ENCODE measurements at places on chromosomes 2 and 18.

DNA sequence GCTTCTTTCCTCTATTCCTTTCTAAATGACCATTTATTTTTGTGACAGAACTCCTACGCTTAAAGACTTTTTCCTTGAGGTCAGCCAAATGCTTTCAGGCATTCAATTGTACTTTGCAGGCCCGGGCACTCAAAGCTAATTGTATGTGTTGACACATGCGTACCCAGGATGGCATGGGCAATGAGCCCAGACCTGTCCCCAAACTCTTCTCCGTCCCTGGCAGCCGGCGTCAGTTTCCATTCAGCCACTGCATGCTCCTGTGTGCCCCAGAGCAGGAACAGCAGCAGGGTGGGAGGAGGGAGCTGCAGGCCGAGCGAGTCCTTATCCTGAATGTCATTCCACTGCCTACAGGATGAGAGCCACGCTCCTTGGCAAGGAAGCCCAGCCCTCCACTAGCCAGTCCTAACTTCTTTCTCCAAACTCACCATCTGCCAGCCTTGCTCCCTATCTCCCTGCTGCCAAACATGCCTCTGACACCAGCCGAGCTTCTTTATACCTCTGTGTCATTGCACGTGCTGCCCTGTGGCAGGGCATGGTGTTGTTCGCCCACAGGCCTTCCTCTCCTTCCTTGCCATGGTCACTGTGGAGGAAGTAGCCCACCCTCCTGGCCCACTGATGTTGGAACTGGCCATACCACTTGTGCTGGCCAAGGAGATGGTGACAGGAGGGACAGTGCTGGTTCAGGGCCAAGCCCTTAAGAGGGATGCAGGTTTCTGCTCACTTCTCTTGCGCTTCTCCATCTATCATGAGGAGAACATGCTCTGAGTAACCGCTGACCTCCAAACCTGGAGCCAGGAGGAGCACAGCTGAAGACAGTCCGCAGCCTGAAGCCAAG is 116.9 kb upstream of the FHL2 start:
- DNase-seq = no peak

DNA sequence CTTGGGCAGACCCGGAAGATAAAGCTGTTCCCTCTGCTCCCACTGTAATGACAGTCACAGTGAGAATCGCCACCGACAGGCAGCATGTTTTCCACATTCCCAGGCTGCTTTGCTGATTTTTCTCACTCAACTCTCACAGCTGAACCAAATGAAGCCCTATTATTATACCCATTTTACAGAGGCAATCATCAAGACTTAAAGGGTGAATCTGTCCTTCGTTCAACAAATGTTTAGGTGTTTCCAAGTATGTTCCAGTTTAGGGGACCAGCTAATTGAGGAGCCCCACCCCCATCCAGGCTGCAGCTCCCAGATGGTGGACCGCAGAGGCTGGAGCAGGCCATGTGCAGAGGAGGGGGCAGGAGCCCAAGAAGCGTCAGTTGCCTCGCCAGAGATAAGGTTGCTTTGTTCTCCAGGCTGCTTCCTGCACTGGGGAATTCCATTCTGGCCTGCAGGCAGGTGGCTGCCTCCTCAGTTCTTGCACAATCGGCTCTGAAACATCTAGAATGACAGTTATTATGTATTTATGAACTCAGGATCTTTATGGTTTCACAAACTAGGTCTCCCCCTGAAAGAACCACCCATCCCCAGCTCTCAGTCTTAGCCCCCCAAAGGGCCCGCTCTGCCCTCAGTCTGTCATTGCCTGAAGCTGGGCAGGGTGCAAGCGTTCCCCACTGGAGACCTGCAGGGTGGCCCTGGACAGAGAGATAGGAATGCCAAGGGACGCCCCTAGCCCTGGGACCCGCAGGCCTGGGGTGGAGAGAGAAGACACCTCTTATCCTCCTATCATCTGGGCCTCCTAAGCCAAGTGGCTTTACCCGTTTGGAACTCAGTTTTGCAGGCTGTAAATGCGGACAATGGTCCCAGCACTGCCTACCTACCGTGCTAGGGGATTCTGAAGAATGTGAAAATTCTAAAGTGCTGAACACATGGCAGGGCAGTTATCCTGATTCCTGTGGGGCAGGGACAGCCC is 49.1 kb upstream of the MYCN start:
- no peak for DNase-seq

DNA sequence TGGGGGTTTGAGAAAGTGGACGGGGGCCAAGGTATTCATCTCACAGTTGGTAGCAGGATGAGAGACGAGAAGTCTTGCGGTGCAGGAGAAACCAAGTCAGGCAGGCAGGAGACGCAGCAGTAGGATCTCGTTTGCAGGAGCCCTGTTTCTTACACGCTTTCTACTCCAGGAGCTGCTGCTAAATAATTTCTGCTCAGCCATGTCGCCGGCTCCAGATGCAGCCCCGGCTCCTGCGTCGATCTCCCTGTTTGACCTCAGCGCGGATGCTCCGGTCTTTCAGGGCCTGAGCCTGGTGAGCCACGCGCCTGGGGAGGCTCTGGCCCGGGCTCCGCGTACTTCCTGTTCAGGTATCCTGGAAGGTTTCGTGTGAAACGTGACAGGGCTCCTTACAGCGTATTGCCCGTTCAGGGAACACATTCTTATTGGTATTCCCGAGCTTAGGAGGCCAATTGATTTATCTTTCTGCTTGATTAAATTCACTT is 494 bp downstream of the ANKZF1 start:
- DNase-seq = no peak

DNA sequence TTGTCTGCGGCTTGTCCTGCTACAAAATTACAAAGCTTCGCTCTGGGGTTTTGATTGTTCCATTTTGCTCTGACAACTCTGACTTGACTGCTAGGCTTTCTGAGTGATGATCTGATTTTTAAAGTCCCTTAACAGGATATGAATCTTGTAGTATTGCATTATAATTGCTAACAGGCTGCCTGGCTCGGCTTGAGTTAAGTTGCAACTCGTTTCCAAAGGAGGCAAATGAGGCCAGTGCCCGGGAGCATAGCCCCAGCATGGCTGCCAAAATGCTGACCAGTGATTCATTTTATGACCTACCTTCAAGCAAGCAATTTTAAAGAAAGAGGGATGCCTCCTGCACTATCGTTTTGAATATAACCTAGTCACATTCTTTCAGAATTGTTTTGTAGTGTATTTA is 135.4 kb downstream of the COL6A3 start:
- no peak for DNase-seq

GRCh38 chr2:119352357-119352756 is 14.3 kb downstream of the C2orf76 start:
- DNase-seq = no peak

DNA sequence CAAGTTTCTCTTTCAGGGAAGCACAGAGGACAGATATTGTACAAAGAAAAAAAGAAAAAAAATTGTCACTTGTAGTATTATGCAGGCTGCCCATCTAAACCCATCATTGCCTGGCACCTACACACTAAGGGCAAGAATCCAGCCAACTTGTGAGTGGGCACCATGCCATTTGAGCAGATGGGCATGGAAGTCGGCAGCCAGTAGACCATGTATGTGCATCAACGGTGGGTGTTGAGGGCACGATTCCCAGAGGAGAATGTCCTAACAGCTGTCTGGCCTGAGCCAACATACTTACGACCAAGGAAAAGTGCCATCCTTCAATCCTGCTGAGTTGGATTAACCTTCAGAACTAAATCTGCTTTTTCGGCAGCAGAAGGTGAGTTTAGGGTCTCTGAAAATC is 63.9 kb downstream of the ARHGAP15 start:
- DNase-seq = no peak

DNA sequence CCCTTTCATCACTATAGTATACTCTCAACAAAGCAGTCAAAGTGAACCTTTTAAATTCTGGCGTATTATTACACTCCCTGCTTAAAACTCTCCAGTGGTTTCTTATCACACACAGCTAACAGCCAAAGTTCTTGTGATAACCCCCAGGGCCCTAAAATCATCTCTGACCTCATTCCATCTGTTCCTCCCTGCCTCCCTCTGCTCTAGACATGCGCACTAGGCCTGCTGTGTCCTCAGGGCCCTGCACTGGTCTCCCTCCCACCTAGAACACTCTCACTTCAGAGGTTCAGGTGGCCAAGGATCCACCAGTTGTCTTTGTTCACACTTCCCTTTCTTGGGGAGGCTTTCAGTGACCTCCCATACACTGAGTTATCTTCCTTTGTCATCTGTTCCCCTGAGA is 603.4 kb downstream of the DSC3 start:
- DNase-seq = no peak

- DNase-seq = no peak
Observed at GRCh38 chr2:73283545-73284295, 558 bp downstream of the FBXO41 start.

DNA sequence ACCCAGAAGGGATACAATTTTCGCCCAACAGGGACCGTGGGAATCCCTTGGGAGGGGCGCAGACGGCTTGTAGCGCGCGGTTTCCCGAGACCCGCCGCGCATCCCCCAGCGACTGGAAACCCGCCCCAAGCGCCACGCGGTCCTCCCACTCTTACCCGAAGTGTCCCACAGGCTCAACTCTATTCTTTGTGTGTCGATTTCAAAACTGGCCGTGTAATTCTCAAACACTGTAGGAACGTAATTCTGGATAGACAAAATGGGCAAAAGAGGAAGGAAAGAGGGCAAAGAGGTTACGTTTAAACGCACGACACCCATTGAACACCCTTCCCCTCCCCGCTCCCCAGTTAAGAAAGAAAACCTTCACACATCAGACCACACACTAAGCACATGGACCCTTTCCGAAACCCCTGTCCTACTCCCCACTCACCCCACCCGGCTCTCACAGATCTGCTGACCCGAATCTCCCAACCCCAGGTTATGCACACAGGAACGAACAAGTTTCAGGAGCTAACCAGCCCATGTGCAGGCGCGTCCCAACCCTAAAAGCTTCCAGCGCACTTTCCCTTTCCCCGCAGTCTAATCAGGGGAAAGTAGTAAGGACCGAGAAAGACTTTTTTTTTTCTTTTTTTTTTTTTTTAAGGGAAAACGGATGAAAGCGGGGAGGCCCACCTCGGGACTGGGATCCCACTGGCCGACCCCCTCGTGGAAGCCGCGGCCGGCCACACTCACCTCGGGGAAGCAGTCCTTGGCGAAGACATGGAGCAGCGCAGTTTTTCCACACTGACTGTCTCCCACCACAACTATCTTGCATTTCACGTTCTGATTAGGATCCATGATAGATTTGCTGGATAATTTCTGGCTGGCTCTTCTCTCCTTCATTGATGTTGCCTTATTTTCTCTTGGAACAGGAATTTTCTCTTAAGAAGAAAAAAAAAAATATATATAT is 655 bp downstream of the RND3 start:
- DNase-seq = no peak

- DNase-seq = no peak
Observed at GRCh38 chr2:205712508-205712907, 30.2 kb downstream of the NRP2 start.

DNA sequence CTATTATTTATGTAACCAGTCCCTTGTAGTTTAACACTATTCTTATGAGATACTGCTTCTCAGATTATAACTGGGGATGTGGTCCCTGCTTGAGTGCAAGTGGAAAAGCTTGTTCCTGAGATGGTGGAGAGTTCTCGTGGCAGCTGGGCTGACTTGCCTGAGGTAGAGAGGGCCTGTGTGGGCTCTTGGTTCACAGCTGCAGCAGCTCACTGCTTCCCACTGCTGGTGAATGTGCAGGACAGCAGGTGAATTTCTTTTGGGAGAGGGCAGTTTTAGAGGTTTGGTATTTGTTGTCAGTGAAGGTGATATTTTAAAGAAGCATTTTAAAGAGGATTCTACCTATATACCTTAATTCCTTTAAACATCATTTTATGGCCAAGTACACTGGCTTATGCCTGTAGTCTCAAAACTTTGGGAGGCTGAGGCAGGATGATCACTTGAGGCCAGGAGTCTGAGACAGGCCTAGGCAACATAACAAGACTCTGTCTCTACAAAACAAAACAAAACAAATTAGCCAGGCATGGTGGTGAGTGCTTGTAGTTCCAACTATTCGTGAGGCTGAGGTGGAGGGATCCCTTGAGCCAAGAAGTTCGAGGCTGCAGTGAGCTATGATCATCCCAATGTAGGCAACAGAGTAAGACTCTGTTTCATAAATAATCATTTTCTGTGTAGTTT is 94.8 kb downstream of the MTA3 start:
- no peak for DNase-seq

DNA sequence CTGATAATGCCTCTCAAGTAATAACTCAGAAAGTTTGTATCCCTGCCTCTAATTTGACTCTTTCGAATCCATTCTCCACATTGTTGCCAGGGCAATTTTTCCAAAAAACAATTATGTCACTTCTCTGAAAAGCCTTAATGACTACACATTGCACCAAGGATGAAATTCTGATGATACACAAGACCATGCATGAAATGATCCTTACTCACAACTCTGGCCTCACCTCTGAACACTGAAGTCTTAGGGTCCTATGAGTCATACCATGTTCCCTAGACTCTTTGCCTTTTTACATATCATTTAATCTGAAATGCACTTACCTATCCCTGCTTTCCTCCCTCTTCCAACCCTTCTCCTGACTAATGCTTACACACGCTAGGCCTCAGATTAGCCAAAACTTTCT is 51.0 kb downstream of the WDPCP start:
- DNase-seq = no peak

DNA sequence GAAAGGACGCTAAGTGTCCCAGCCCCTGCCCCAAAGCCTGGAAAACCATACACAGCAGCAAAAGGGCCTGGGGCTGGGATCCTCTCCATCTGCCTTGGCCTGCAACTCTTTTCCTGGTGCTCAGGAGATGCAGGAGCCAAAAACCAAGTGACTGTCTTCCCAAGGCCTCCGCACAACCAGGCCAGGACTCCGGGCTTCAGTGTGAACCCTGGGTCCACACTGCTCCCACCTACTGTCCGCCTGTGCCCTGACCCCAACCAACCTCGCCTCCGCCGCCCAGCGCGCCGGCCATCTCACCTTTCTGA is 1.1 kb downstream of the FEV start:
- DNase-seq = no peak

DNA sequence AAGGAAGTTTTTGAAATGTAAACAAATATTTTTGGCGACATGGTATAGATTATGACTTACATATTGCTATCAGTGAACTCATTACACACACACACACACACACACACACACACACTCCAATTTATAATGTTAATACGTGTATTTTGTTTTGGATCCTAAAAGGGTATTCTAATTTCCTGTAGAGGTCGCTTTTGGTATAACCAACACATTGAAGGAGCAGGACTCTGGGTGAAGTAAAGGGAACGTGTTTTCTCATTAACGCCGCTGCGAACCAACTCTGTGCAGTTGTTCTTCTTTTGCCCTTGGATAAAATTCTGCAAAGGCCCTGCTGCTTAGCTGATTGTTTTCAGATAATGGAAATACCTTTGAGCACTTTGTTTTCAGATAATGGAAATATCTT is 190.4 kb downstream of the PMAIP1 start:
- DNase-seq = no peak

GRCh38 chr2:137467246-137467862 is 496.9 kb upstream of the HNMT start:
- no peak for DNase-seq

GRCh38 chr2:64414736-64415435 is 39.1 kb upstream of the LGALSL start:
- DNase-seq = no peak

GRCh38 chr2:207184768-207185167 is 19.0 kb upstream of the KLF7 start:
- no peak for DNase-seq

- no peak for DNase-seq
Observed at GRCh38 chr2:217836901-217837491, 165.8 kb downstream of the TNS1 start.

GRCh38 chr18:32026491-32027086 is 8.0 kb downstream of the RNF125 start:
- no peak for DNase-seq

- DNase-seq = no peak
Observed at GRCh38 chr2:234994438-234995321, 42.9 kb downstream of the SH3BP4 start.
